Hippocampal formation (tissue), 2 donors: ENCODE measurements at places on chromosomes 7 and 10.

- no peak for DNase-seq
Observed at GRCh38 chr10:133133471-133134231, 26.4 kb upstream of the KNDC1 start.

DNA sequence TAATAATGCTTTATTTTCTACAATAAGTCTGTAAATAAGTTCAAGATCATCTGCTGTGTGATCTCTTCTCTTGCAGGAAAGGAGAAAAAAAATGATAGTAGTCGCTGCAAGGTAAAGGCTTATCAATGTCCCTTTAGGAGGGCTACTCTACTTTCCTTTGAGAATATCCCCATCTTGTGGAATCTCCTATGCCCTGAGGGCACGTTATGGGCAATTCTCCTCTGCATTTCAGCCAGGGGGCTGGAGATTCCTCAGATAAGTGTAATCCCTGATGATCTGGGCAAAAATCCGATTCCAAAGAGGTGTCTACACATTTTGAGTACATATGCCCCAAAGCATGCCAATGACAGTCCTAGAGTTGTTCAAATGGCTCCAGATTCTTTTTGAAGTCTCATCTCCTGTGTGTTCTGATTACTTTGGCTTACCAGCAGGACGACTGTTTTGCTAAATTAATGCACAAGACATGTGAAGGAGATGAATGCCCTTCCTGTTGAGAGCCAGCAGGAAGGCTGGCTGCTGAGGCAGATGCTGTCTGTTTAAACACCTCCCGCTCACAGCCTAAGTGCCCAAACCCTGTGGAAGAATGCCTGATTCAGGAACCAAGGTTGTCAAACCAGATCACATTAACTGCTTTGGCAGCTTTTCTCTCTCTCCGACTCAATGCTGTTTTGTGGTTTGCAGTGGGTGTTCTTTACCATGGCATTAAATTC lies 171.2 kb upstream of the COL1A2 start:
- DNase-seq, result no peak

DNA sequence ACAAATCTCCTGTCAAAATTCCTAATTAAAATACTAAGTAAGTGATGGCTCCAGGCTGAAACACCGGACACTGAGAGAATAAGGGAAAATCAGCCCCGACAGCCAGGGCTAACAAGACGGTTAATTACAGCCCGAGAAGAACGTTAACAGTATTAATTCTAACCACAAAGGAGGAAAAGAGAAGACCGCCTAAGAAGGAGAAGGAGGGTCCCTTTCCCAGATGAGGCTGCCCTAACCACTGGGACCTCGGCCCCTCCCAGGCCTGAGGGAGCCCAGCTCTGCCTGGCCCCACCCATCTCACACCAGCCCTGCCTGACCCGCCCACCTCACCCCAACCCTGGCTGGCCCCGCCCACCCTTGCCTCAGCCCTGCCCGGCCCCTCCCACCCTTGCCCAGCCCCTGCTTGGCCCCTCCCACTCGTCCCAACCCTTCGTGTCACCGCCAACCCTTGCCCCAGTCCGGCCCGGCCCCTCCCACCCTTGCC lies 51.3 kb downstream of the PWWP2B start:
- DNase-seq, result no peak

DNA sequence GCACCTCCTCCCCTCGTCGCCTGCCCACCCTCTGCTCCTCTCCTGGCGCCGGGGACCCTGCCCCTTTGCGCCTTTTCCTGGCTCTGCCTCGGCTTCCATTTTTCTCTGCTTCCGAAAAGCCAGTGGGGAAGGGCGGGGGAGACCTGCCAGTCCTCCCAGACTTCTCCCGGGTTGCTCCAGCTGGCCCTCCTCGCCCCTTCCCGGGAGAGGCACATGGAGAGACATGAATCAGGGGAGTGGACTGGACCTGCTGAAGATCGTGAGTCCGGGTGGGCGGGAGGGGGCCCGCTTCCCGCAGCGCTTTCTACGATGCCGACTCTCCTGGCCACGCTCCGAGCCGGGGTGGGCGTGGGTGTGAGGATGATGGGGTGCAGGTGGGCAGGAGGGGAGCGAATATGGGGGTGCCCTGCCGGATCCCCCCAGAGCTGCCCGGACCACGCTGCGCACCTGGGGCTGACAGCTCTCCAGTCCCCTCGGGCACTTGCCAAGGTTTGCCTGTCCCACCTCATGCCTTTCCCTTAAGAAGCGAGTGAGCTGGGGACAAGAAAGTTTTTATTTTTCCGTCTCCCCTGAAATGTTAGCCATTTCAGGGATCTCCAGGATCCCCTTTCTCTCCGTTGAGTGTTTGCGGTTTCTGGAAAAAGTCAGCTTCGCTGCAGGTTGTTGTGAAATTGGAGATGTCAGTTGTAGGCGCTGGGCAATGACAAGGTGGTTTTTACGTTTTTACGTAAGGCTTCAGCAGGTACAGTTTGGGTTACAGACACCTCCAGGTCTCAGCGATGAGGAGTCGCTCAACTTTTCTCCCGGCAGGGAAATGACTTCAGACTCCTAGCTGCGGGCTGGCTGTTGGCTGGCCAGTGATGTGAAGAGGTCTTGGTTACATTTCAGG lies 977 bp downstream of the CACNB2 start:
- no peak for DNase-seq

DNA sequence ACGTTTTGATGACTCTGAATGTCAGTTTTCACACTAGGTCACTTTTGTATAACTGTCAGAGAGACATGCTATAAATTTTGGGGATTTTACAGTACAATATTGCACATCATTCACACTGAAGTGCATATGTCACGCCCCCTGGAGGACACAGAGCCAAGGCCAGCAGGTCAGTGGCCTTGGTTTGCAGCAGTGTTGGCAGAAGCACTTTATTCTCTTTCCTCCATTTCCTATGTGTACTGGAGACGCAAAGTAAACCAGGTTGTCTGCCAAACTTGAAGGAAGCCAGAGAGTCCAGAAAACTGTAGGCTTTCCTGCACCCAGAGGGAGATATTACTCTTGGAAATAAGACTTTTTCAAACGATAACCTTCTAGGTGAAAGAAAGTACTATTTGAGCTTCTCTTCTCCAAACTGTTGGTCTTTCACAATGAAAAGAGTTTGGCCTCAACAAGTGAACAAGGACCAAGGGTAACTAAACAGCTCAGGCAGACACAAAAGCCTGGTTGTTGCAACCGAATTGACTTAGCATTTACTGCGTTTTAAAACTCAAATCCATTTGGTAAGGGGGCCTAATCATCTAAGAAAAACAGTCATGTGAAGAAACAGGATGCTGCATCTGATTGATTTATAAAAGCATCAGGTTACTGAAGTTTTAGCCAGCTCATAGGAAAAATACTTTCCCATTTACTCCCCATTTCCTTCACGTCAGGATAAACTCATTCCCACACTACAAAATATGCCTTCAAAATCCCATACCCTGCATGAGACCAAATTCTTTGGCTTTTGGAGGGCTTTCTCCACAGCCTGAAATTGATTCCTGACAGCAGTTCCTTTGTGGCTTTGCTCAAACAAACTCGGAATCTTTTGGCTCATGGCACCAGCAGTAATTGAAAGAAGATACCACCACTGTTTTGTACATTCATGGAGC lies 83.0 kb upstream of the SEC61G start:
- no peak for DNase-seq

- no peak for DNase-seq
Observed at GRCh38 chr7:130363026-130363847, 17.1 kb upstream of the CPA1 start.

DNA sequence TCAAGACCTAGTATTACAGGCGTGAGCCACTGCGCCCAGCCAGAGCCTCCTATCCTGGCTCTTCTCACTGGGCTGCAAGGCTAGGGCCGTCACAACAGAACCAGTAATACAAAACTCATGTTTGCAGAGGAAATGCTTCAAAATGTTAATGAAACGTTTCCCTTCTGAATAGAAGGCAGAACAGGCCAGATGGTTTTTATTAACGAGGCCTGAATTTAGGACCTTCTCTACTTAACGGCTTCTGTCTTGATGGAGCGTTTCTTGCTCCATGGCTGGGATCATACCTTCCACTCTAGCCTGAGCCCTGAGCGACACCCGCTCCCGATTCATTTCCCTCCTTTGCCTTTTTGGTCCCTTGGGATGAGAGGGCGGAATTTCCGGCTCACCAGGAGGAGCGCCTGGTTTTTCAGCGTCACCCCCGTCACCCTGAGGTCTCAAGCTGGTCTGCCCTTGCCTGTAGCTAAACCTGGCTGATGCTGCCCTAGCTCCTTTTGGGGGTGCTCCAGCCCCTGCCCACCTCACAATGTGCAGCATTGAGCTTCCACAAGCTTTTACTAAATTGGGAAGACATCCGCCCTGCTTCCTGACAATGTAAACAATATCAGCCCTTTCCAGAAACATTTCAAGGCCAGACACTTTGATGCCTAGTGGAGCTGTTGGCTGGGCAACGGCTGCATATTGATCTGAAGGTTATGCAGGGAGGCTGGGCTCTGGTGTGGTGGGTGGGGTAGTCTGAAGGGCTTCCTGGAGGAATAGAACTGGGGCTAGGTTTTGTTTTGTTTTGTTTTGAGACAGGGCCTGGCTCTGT lies 5.2 kb downstream of the CLIP2 start:
- DNase-seq, result no peak

- no peak for DNase-seq
Observed at GRCh38 chr7:24213311-24213710, 70.7 kb upstream of the NPY start.

- no peak for DNase-seq
Observed at GRCh38 chr7:103113164-103113563, 35.7 kb downstream of the NAPEPLD start.

GRCh38 chr10:51447119-51447518 lies 252.3 kb downstream of the CSTF2T start:
- DNase-seq, result no peak

- DNase-seq, result no peak
Observed at GRCh38 chr7:27100694-27101170, 1.8 kb downstream of the HOXA2 start.

DNA sequence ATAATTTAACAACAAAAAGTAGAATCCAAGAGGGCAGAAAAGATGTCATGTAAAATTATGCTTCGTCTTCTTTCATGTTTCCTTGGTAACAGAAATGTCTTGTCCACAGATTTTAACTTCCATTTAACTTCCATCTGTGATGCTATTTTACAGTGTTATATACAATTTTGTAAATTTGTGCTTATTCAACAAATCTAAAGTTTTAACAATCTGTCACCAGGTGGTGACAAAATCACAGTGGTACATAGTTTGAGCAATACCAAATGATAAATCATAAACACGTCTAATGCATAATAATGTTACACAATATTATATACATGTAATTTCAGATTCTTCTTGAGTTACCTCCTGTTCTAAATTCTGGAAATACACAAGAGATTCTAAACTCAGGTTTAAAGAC lies 784.4 kb upstream of the CELF2 start:
- no peak for DNase-seq

DNA sequence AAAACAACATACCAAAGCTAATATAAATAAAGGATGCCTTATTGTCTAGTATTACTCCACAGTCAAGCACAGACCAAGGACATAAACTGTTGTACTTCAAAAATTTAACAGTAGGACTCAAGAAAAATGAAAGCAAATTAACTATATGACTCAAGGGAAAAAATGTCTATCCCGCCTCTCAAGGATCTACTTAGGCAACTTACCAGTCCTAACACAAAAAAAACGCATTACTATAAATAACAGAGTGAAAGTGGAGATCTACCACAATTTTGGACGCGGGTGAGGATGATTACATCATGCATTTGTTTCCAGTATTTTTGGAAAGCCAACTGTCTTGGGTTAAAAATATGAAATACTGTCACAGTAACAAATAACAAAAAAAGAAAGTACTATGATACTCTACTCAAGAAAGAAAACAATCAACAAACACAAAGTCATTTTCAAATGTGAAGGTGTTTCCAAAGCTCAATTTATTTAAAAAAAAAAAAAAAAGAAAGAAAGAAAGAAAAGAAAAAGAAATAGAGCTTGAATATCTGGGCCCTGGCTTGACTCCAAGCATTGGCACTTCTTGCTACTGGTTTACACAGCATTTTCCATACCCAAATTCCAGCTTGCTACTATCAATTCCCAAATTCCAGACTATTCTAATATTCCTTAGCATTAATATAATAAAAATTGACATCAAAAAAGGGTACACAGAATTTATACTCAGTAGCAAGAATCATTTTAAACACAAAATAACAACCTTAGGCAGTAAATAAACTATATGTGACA lies 99.4 kb downstream of the RSU1 start:
- no peak for DNase-seq

- no peak for DNase-seq
Observed at GRCh38 chr7:23000597-23001360, 13.2 kb downstream of the HYCC1 start.

- DNase-seq, result no peak
Observed at GRCh38 chr10:107971973-107972372, 807.5 kb upstream of the SORCS1 start.

- DNase-seq, result no peak
Observed at GRCh38 chr10:98528166-98528804, 81.5 kb upstream of the HPS1 start.

DNA sequence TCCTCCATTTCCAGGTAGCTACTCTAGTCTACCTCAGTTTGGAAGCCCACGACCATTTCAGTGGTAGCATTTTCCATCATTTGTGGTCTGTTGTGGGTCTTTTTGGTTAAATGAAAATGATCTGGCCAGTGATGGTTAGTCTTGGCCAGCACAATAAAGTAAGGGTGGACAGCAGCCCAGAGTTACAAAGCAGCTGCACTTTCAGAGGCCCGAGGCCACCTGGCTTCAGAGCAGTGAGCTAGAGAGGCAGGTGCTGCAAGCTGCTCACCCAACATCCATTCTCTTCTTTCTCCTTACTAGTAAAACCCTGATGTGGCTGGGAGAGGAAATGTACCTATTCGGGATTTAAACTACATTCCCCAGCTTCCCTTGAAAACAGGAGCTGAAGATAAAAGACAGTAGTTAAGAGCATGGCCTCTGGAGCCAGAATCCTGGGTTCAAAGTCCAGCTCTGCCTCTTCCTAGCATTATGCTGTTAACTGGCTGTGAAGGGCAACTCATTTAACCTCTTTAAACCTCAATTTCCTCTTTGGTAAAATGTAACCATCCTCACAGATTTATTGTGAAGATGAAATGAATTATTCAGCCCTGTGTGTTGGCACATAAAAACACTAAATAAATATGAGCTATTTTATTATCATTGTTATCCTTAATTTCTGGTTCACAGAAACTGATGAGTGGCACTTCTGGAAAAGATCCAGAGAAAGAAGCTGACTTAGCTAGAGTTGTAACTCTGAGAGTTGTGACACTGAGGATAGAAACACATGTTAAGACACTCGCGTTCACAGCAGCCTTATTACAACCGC lies 517.4 kb downstream of the PARD3 start:
- DNase-seq, result no peak

- DNase-seq, result no peak
Observed at GRCh38 chr10:100508691-100509150, 10.9 kb downstream of the SEC31B start.

- no peak for DNase-seq
Observed at GRCh38 chr7:119842337-119842736, 430.6 kb upstream of the KCND2 start.

- peak; percentile 47 for DNase-seq
Observed at GRCh38 chr7:149883452-149883861, 9.7 kb downstream of the ATP6V0E2 start.
